ENCODE measurements at places on chromosomes 1 and 21.

GRCh38 chr1:66175581-66175980, 358.4 kb upstream of the SGIP1 start:
- DNase-seq, result no peak

DNA sequence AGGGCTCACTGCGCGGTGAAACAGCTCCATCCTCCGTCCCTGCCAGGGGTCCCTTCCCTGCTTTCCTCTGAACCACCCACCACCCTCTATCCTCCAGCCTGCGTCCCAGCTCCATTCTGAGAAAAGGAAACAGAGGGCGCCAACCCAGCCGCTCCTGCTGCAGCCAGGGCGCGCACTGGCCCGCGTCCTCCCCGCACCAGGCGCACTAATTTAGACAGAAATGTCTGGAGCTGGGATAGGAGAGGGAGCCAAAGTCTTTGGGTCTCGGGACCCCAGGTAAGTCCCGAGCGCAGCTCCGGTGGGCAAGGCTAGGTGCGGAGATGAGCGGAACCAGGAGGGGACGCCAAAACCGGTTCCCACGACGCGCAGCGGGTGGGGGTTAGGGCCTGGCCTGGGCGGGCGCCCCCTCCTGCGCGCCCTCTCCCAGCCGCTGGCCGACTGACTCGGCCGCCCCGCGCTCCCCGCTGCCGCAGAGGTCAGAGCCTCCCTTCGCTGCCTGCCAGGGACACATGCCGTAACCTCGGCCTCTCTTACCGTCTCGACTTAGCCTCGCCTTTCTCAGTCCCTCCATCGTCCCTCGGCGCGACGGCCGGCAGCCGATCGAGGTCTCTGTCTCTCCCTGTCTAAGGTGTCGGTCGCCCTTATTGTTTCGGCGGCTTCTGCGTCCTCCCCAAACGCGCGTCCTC, 2.0 kb downstream of the CAMK2N1 start:
- DNase-seq, result no peak

DNA sequence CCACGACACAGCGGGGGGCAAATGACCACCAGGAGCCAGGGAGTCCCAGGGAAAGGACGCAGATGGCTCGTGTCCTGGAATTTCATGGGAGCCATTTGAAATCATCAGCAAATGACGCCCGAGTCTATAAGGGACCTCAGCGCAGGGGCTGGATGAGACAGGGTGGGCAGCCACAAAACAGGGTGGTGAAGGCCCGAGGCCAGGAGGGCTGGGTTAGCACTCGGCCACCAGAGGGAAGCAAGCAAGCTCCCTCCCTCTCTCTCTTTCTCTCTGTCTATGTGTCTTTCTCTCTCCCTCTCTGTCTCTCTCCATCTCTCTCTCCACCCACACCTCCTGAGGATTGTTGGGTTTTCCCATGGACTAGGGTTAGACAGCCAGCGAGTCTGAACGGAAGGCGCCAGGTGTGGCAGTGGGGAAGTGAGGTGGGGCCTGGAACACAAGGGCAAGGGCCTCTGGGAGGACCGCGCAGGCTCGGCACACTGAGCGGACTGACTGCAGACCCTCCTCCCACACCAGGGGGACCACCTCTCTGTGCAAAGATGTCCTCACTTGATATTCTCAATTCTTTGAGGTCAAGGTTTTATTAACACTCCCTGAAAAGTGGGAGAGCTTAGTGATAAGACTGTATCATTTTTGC, 73.8 kb upstream of the TMPRSS2 start:
- no peak for DNase-seq

DNA sequence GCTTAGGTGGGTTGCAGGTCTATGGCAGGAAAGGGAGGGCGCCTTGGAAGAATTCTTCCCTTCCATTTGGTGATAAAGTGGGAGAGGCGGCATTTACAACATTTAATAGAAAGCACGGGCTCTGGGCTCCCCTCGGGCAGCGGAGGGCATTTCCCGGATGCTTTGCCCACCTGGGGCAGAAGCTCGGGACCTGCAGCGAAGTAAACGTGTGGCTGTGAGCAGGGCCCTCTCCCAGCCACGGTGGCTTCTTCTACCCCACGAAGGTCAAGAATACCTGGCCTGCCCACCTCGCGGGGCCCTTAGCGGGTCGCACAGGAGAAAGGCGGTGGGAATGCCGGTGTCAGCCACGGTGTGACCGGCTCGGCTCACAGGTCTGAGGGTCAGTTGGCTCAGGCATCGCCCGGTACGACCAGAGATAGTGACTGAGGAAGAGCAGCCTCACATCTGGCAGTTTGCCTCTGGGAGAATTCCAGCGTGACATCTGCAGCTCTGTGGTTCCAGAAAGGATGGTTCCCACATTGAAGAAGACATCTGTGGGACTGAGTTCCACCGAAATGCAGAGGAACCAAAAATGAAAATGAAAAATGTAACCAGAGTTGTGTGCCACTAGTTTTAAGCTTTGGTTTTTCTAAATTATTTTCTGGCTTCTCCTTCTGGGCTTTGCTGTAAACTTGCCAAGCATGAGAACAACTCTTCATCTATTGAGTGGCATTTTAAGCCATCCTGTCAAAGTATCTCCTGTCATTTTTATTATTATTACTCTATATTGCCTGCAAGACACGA, 720 bp upstream of the F3 start:
- DNase-seq, result no peak

DNA sequence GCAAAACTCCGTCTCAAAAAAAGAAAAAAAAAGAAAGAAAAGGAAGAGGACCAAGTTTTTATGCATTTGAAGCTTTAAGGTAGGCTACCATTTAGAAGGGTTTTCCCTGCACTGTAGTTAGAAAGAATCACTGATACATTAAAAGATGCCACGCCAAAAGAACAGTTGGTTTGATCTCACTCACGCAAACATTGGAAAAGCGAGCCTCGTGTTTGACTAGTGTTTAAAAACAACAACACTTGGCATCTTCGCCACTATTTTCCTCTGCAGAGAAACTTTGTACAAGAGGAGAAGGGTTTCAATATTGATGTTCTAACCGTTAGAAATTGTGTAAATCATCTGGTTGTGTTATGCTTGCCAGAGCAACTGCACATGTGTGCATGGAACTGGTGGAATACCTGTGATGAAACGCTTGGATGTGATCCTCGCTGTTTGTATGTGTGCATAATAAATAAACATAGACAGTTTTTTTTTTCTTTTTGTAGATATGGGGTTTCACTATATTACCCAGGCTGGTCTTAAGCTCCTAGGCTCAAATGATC, 24.0 kb upstream of the CAMTA1 start:
- no peak for DNase-seq

- DNase-seq, result no peak
Observed at GRCh38 chr1:226407199-226407496, 745 bp downstream of the PARP1 start.

DNA sequence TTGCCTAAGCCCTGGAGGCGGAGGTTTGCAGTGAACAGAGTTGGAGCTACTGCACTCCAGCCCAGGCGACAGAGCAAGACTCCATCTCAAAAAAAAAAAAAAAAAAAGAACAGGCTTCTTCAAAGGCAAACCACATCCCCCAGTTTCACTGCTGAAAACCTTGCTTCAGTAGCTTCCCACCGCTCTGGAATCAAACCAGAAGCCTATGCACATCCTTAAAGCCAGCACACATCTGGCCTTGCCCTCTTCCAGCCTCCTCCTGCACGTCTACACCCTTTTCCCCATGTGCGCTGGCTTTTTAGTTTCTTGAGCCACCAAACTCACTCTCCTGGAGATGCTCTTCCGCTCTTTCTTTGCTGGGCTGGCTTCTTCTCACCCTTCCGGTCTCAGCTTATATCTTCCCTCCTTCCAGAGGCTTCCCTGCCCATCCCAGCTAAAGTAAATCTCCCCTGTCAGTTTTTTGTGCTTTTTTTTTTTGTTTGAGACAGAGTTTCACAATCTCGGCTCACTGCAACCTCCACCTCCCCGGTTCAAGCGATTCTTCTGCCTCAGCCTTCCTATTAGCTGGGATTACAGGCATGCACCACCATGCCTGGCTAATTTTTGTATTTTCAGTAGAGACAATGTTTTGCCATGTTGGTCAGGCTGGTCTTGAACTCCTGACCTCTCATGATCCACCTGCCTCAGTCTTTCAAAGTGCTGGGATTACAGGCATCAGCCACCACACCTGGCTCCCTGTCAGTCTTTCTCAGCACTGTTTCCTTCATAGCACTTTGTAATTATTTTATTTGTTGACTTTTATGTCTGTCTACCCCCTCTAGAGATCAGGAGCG, 42.0 kb upstream of the ID3 start:
- DNase-seq, result no peak

GRCh38 chr1:214416417-214416816, 135.0 kb downstream of the PTPN14 start:
- DNase-seq, result no peak

- DNase-seq, result no peak
Observed at GRCh38 chr1:199913318-199913717, 114.2 kb upstream of the NR5A2 start.

DNA sequence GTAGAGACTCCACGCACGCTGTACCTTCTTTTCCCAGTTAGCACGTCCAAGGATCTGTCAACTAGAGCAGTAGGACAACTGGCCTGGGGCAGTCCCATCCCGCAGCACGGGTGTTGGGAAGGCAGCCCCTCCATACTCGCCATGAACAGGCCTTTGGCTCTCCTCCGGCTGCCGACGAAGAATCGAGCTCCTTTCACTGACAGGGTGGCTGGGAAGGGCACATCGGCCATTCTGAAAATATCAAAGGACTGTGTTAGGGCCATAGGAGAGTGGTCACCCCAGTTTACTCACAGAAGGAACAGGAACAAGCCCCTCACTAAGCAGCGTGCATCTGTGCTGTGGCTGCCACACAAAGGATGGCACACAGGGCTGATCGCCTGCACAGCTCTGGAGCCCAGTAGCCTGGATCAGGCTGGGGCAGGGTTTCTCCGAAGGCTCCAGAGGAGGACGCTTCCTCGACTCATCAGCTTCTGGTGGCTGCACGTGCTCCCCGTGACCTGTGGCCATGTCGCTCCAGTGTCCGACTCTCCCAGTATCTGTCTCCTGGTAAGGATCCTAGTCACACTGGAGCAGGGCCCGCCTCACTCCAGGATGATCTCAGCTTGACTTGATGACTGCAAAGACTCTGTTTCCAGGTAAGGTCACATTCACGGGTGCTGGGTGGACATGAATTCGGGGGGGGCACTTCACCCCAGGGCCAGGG, 8.9 kb downstream of the KRTAP10-1 start:
- DNase-seq, result no peak

DNA sequence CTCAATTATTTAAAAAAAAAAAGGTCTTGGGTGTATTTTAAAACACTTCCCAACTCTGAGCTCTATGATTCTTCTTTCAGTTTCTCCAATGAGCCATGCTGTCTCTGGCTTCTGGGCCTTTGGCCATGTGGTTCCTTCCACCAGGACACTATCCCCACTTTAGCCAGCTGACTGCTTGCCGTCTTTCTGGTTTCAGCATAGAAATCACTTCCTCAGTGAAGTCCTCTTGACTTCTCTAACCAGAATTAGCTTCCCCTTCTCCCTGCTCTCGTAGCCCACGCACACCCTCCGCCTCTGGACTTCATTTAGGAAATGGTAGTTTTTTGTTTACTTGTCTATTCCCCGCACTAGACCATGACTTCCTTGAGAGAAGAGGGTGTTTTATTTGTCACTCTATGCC, 1.1 kb upstream of the DIO1 start:
- DNase-seq, result peak; percentile 41

DNA sequence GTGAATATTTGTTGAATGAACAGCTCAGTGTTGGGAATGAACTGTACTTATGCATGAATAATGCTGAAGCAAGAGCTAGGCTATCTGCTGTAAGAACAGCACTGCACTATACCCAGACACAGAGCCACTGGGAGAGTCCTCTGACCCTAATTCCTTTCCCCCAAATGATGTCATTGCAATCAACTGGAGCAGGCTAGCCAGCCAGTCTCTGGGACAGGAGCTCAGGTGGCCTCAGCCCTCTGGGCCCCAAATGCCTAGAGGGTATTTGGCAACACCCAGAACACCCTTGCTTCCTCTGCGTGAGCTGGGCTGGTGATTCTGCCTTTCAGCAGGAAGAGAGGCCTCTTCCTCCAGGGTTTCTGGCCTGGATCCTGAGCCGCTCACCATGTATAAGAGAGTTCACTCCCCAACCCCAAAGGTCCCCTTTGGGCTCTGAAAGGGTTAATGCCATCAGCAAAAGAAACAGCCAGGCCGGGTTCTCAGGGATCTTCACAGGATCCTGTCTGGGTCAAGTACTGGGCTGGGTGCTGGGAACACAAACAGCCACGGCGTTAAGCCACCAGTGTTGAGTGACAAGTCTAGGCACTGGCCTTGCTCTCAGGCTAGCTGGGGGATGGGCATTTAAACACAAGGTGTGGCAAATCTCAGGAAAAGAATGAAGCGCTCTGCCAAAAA, 3.7 kb upstream of the PADI4 start:
- DNase-seq, result peak; percentile 75

DNA sequence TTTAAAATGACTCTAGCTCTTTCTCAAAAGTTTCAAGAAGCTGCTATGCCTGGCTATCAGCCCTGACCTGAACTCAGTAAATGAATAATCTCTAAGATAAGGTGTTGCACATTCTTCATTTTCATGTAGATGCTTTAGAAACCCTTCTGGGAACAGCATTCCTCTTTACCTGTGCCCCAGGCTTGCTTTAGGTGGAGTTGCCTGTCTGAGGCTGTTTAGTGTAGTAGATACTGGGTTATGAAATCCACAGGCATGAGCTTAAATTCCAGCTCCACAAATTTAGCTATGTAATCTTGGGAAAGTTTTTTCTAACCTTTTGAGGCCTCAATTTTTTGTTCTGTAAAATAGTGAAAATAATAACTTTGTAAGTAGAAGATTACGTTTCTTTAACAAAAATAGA, 41.6 kb downstream of the ATP6V1G3 start:
- no peak for DNase-seq

DNA sequence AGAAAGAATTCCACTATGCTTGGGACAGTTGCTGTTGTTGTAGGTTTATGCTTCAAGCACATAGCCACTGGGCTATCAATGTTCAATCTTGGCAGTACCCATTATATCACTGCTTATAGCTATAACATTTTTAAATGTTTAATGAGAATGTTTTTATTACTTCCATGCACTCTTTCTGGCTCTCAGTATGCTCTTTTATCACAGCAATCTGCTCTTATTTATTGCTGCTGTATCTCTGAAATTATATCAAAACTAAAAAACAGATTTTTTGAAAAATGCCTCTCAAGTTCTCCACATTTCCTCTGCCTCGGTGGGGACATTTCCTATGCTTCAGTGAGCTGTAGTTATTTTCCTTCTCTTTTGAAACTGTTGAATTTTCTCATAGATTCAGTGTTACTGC, 5.4 kb upstream of the SGIP1 start:
- DNase-seq, result no peak

DNA sequence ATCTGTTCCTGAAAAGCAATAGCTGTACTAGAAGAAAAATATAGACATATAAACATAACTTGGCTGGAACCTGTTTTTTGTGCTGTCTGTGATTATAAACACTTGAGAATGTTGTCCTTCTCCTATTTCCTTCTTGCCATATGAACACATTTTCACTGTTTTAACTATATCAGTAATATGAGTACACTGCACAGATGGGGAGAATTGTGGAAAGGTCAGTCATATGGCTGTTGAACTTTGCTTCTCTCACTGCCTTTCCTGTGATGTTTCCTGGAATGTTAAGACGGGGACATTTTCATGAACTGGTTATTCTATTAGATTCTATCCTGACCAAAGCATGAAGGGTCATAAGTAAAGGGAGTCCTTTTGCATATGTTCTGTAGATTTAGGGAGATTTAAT, 24.9 kb downstream of the HMCN1 start:
- DNase-seq, result no peak

- no peak for DNase-seq
Observed at GRCh38 chr21:39321424-39321823, 8.0 kb upstream of the BRWD1 start.

Measured in GDM1 (cell line).